ELF-1 (cell line): ENCODE measurements at places on chromosomes 12 and 14.

GRCh38 chr14:53412819-53413675 lies 259.9 kb upstream of the DDHD1 start:
- peak; percentile 13 for DNase-seq

- no peak for DNase-seq
These were observed 15.9 kb downstream of the PYROXD1 start for GRCh38 chr12:21453312-21453852.

GRCh38 chr12:3685830-3686229 lies 67.1 kb downstream of the CRACR2A start:
- DNase-seq, result no peak

DNA sequence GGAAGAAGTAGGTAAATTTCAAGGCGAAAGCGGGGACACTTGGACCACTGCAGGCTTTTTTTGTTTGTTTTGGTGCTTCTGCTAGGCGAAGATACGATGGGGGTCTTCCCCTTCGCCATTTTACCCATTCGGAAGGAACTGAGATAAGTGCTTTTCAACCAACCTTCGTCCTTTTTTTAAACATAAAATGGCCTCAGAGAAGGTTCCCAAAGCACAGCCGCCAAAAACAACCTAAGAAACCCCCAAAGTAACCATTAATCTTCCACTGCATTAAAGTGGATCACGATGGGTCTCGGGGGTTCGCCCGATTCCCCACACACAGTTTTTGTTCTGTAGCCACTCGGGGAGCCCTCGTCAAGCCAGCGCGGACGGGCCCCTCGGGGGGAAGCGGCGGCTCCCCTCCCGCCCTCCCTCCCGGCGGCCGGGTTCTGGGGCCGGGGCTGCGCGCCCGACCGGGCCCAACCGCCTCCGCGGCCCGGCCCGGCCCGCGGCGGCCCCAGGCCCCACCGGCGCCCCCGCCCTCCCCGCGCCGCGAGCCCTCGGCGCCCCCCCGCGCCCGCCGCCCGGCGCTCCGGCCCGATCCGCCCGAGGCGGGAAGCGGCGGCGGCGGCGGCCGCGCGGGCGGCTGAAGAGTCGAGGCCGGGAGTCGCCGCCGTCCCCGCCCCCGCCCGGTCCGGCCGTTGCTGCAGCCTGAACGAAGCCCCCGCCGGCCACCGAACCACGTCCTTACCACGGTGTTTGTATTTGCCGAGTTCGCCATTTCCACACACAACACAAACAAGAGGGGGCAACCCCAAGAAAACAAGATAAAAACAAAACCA lies 790 bp downstream of the GTF2A1 start:
- DNase-seq, result no peak

DNA sequence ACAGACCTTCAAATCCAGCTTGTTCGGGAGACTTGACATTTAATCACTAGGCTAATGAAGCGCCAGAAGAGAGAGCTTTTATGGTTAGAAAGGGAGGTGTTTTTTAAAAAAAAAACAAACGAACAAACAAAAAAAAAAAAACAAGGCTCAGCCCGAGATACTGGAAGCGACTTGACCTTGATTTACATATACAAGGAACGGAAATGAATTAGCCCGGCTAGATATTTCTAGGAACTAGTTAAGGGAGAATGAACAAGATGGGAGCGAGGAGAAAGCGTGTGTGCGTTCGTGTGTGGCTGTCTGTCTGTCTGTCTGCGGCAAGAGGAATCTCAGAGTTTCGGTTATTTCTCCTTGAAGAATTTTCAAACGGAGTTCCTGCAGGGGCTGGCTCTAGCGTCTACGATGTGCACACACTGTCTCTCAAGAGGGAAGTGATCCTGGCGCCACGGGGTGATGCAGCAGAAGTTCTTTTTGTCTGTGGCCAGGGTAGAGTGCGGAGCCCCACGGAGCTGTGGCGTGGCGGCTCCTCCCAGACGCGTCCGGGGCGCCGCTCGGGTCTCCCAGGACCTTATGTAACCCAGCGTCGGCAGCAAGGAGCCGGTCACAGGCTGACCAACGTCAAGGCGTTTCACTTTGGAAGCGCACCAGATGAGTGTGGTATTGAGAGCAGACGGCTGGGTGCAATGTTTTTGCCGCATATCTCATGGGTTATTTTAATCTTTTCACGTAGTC lies 18.8 kb downstream of the SOCS2 start:
- peak; percentile 61 for DNase-seq

GRCh38 chr14:43872752-43873655 lies 634.1 kb downstream of the FSCB start:
- peak; percentile 20 for DNase-seq

DNA sequence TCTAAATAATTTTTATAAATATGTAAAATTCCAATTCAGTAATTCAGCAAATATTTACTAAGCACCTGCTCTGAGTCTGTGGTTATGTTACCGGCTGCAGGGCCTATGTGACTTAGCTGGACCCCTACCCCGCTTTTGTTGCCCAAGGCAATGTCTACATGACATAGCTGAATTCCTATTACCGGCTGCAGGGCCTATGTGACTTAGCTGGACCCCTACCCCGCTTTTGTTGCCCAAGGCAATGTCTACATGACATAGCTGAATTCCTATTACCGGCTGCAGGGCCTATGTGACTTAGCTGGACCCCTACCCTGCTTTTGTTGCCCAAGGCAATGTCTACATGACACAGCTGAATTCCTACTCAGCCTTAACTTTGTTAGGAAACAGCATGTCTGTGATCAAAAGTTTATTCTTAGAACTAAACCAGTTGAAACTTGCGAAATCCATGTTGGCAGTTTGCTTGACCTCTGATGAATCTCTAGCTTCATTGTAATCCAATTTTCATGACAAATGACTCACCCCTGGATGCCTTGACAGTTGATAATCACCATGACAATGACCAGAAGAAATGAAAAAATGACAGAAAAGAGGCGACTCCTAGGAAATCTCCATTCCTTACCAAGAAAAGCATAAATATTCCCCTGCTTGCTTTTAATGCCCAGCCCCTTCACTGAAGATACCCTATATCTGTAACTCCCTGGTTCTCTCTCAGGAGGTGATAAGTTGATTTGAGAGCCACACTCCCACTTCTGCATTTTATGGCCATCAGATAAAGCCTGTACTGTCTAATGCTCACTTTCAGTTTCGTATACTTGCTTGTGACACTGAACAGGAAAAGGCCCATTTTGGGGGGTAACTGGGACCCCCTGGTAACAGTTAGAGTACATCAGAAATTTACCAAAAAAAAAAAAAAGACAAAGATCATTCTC lies 148.4 kb upstream of the SYT10 start:
- peak; percentile 61 for DNase-seq

DNA sequence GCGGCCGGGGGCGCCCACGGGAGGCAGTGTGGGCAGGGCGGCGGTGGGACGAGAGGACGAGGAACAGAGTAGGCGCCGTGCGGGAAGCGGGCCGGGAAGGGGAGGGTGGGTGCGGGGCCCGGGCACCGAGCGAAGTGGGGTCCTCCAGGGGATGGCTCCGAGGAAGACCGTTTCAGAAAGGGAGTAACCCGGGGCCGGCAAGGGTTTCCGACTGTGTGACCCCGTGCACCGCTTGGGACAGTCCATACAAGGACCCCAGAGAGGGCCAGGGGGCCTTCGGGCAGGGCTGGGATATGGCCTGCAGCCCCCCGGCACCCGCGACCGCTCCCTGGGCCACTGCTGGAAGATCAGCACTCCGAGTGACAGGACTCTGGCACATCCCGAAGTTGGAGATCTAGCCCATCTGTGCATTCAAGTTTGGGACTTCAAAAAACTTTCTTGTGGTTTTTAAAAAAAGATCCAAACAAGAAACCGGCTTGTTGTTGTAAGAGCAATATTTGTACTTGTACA lies 448 bp downstream of the TSPAN9 start:
- no peak for DNase-seq

DNA sequence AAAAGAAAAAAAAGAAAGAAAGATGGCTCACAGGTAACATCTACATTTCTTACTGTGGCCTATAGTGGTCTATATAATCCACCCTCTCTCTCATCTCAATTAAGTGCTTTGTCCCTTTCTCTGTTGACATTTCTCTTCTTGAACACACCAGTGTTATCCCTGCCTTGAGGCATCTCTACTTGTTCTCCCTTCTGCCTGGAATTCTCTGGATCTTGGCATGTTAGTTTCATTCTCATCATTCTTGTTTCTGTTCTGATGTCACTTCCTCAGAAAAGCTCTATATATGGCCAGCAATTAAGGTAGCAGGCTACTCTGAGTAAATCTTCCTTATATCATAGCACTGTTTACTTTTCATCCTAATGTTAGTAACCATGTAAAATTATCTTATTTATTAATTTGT lies 155.7 kb upstream of the PDZRN4 start:
- DNase-seq, result no peak
